ENCODE measurements at places on chromosomes 5 and 9.

GRCh38 chr9:81649475-81650240, 39.7 kb downstream of the TLE1 start:
- DNase-seq, result no peak

- no peak for DNase-seq
Observed at GRCh38 chr5:153157156-153157555, 333.3 kb upstream of the GRIA1 start.

DNA sequence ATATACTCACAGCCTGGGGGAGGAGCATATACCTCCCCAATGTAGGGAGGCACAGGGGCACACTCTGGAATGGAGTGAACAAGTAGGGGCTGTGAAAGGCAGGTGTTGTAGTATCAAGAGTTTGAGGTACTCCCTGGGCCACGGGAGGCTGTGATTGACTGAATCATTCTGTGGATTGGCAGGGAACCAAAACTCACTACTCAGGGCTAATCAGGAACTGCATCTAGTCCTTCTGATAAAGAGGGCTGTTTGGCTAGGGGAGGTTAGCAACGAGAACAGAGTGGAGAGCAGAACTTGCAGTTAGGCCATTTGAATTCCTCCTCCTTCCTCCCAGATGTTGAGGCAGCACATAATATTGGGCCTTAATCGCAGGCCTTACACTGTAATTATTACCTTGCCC, 369.2 kb upstream of the MPDZ start:
- DNase-seq, result no peak

DNA sequence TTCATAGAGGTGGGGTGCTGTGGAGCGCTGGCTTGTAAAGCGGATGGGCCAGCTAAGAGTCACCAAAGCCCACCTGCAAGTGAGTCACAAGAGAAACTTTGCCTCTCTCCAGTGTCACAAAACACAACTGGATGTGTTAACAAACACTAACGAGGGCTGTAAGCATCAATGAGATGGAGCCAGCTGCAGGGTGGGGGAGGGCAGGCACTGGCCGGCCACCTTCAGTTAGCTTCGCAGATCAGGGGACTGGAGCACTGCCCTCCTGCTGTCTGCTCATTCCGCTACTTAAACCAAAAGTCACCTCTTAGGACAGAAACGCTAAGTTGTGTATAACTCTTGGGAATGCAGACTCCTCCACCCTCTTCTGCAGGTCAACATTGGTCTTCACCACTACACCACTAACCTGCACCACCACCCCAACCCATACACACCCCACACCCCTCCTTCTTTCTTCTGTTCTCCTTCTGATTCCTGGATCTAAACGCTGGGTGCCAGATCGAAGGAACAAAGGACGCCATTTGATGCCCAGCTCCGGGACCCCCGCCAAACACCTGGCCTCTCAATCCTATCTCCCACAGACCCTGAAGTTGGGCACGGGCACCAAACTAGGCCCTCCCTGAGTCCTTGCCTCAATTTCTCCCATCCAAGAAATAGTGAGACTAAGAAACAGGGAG, 2.1 kb downstream of the ARSI start:
- no peak for DNase-seq

DNA sequence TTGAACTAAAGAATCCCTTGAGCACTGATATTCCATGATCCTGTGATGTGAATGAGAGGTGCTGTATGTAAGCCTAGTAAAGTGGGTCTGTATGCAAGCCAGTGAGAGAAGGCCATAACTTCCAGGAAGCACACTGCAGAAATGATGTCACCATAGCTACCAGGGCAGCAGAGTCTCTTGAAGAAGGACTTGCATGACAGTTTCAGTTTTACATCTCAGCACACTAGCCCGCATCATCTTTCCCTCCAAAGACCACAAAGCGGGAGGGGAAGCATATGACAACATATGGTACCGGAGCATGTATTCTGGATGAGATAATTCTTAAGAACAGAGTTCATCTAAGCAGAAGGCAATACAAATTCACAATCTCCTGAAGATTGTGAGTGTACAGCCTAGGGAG, 37.6 kb upstream of the MAST4 start:
- no peak for DNase-seq

DNA sequence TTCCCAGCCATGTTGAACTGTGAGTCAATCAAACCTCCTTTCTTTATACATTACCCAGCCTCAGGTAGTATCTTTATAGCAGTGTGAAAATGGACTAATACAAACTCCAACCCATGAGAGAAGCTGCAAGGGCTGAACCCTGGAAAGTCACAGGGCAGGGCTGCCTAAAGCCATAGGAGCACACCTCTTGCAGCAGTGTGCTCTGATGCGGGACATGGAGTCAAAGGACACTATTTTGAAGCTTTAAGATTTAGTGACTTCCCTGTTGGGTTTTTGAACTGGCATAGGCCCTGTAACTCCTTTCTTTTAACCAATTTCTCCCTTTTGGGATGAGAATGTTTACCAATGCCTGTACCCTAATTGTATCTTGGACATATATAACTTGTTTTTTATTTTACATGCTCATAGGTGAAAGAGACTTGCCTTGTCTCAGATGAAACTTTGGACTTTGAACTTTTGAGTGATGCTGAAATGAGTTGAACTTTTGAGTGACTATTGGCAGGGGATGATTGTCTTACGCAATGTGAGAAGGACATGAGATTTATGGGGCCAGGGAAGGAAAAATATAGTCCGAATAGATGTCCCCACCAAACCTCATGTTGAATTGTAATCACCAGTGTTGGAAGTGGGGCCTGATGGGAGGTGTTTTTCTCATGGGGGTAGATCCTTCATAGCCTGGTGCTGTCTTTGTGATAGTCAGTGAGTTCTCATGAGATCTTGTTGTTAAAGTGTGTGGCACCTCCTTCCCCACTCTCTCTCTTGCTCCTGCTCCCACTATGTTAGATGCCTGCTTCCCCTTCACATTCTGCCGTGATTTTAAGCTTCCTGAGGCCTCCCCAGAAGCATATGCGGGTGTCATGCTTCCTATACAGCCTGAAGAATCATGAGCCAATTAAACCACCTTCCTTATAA, 159.5 kb upstream of the SPEF2 start:
- no peak for DNase-seq

DNA sequence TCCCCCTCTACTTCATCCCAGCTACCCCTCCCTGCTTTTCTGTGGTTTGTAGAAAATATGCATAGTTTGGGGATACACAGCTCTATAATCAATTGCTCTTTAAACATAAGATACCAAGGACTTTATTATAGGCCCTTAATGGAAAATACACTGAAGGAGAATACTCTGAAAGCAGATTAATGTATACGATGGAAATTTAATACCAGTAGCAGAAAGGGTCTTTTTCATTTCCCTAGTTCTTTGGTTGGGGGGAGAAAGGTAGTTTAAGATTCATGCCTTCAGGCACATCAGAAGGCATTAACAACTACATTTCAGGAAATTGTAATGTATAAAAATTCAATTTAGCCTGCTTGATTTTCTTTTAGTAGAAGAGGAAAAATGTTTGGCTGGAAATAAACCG, 452.9 kb upstream of the ZNF608 start:
- no peak for DNase-seq

DNA sequence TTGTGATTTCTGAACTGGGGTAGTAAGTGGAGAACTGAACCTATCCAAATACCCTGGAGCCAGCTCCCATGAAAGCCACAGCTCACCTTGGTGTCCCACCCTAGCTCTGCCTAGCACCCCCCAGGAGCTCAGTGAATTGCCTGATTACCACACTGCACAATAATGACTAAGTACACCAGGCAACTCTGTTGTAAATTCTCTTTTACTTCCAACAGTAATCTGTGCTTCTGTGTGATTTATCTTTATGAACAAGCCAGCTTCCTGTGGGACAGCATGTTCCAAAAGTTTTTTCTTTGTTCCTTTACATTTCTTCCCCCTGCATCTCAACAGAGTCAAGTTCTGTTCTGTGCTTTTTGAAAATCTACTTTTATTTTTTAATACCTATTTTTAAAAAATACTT, 22.1 kb upstream of the GRPEL2 start:
- no peak for DNase-seq

DNA sequence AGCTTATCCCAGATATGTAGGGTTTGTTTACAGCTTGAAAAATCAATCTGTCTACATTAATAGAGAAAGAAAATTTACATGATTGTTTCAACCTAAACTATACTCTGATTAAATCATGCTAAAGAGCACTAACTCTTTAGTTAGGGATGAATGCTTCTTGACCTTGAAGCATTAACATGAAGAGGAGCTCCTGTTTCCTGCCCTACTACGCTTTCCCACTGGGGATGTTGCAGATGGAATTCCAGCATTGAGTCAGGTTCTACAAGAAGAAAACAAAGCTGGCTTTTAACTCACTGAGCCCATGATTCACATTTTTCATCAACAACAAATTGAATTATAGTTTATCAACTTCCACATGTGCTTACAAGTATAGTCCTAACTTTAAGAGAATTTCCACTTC, 471.3 kb downstream of the TMEM232 start:
- DNase-seq, result no peak

DNA sequence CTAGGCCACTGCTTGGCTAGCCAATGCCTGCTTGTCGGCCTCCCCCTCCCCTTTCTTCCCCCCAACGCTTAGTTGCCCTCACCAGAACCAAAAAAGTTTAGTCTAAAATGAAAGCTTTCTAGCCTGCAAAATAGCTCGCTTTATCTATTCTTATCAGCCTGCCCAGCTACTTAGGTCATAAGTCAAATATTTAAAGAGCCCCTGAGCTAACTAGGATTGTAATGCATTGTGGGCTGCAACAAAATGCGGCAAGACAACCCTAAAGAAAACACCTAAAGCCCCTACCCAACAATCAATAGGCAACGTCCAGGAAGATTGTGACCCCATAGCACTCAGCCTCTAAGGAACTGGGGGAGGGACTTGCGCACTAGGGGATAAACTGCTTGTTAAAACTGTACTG, 38.6 kb upstream of the PCSK5 start:
- no peak for DNase-seq

DNA sequence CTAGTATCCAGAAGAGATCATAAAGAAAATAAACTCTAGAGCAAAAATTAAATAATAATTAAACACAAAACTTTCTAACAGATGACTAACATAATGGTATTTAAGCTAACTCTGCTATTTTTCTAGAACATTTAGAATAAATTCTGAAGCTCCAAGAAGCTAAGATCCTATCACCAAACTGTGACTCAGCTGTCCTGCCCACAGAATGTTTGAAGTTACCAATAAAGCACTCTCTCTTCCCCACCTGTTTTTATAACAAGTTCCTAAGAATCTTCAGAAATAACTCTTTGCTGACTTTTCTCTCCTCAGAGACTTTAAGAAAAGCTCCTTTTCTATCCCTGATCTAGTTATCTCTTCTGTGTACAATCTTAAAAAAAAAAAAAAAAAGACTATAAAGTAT, 6.0 kb upstream of the EFNA5 start:
- no peak for DNase-seq

GRCh38 chr9:129038109-129038852, 1.9 kb downstream of the MIGA2 start:
- DNase-seq, result no peak

Data from stimulated activated CD8-positive, alpha-beta memory T cell treated with anti-CD3 and anti-CD28 coated beads, Interleukin-15, amount 100 ng/mL, for 48 hours (primary cell).